Lung (tissue), 17 donors: ENCODE measurements at places on chromosomes 12 and 14. TPM values are rescaled to one million over a fixed set of nuclear protein-coding genes. Genes with fewer than 3 reads are reported as not detected.

PPP4R4 gene
- 1.6 TPM for polyA plus RNA-seq

GALNT4 gene
- polyA plus RNA-seq, result 4.3 TPM

CLEC9A gene
- 0.52 TPM for polyA plus RNA-seq

TAS2R19 gene
- polyA plus RNA-seq, result 0.14 TPM

RPL10L gene
- not detected for polyA plus RNA-seq

MTERF2 gene
- 4.8 TPM for polyA plus RNA-seq
